ENCODE measurements at places on chromosomes 13 and 19.

DNA sequence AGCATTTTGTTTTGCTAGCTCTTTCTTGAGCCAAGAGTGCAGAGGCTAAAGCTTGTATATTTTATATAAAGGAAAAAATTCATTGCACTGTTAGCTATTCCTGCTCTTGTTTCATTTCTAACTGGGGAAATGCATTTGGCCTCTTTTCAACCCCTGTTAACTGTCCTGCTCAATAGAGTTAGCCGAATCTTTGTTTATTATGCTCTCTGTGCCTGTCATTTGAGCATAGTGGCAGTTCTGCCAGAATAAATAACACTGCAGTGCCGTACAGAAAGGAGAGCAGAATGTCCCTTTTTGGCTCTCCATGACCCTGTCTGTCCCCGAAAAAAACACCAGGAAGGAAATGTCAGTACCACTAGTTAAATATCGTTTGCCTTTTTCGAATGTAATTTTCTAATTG lies 350.8 kb downstream of the MYO16 start:
- DNase-seq, result no peak

DNA sequence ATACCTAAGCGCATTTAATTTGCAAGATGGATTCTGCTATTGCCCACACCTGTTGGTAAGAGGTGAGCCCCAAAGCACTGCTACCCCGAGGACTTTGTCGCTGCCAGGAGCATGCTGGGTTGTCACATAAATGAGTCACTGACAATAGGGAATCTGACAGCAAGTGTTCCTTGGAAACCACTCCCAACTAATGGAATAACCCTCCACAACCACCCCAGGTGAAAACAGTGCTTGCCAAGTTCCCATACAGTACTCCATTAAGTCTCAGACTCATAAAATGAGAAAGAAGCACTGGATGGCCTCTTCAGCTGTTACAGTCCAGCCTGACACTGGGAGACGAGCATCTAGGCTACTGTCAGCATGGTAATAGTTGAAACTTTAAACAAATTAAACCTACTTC lies 108.6 kb downstream of the EFNB2 start:
- no peak for DNase-seq

DNA sequence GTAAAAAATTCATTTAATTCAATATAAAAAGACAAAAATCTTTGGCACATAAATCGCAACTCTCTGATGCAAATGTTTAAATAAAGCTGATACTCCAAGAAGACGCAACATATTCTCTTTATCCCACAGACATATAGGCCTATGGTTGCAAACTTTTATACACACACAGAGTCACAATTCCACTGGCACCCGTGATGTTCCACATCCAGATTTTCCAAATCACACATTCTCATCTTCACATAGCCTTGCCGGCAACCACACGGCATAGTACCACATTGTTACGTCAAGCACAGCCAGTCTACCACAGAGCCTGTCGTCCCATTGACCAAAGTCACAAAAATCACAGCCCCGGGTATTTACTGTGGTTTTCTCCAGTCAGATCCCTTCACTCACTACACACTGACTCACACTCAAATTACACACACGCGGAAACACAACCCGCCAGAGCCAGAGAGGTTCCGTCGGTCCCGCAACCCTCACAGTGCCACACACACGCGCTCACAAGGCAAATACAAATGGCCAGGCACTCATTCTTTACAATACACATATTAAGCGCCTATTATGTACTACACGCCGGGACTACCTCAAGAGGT lies 546 bp upstream of the ZNF546 start:
- peak; percentile 14 for DNase-seq

DNA sequence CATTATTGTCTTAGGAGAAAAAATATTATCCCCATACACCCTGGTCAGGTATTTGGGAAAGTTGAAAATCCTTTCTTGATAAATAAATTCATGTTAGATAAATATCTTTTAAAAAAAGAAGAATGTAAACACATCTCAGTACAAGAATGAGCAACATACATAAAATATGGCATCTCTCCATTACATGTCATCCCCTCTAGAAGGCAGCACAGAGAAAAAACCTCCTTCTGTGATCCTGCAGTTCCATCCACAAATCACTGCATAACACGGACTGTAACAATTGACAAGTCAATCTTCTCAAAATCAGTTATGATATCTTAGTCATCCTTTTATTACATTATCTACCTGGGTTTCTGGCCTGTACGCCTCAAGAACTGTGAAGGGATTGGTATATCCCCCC lies 683.9 kb upstream of the KLHL1 start:
- no peak for DNase-seq

DNA sequence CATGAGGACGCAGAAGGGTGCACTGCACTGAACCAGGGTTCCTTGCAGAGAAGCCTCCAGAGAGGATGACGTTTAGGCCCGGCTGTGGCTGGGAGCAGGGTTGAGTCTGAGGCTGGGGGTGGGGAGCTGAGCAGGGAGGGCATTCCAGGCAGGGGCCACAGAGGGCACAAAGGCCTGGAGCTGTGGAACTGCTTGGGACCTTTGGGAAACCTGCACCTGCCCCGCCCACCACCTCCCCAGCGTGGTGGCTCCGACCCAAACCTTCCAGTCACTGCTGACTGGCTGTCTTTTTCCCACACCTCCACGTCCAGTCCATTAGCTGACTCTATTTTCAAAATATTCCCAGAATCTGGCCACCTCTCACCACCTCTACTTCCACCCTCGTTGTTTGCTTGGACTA lies 4.9 kb upstream of the LMTK3 start:
- DNase-seq, result no peak

DNA sequence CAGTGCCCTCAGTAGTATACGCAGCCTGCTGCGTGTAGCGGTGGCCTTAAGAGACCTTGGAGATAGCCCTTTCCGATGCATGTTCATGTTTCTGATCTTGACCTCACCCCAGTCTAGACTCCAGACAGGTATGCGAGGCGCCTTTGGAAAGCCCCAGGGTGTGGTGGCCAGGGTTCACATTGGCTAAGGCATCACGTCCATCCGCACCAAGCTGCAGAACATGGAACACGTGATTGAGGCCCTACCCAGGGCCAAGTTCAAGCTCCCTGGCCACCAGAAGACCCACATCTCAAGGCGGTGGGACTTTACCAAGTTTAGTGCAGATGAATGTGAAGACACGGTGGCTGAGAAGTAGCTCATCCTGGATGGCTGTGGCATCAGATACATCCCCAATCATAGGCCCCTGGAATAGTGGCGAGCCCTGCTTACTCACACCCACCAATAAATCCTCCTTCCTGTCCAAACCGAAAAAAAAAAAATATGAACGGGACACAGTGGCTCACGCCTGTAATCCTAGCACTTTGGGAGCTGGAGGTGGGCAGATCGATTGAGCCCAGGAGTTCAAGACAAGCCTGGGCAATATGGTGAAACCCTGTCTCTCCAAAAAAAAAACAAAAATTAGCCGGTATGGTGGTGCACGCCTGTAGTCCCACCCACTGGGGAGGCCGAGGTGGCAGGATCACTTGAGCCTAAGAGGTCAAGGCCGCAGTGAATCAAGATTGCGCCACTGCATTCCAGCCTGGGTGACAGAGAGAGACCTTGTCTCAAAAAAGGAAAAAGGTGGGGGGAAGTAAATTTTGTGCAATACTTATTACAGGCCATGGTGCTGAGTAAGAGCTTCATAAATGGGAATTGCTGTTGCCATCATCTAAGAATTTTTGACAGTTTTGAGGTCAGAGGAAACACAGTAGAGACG lies 12.4 kb upstream of the CBLC start:
- no peak for DNase-seq

DNA sequence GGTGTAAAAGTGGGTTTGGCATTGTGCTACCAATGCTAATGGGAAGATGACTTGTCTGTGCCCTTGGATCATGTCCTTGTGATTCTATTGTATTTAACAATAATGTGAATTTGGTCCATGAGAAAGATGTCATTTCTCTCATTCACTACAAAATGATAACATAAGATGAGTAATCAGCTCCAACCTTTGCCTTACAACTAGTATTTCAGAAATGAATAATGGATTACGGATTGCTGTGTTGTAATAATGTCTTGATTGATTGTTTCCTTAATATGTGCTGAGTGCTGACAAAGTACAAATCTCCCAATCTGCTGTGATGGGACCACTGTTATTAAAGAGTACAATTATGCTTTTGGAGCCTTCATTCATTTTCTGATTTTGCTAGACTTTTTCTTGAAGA lies 375.0 kb downstream of the PCDH9 start:
- no peak for DNase-seq

Measured in WERI-Rb-1 (cell line).